ENCODE measurements at places on chromosomes 2 and 18.

DNA sequence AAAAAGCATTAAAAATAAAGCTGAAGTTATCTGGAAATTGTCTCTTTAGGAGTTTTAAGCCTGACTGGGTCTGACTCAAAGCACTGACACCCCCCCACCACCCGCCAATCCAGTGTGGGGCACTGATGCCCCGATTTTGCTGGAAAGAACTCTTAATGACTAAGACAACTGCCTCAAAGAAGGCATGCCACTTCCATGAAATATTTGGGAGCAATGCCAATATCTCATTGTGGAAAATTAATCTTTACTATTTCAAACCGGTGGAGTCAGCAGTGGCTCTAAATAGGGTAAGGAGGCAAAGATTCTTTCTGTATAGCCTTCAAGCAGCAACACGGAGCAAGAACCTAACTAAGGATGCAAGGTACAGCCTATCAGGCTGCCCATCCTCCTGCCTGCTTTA is 4.5 kb downstream of the FKBP7 start:
- no peak for DNase-seq

DNA sequence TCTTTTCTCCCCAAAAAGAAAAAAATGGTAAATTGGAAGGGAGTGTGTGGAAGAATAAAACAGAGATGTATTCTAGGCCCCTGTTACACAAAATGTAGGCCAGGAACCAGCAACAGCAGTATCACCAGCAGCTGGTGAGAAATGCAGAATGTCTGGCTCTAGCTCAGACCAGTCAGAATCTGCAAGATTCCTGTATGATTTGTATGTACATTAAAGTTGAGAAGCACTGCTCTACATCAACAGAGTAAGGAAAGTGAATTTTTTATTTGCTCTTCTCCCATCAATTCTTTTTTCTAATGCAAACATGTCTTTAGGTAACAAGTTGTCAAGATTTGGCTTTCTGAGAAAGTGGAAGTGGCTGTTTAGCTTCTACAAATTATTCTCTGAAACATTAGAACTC is 235.4 kb upstream of the FANCL start:
- no peak for DNase-seq

DNA sequence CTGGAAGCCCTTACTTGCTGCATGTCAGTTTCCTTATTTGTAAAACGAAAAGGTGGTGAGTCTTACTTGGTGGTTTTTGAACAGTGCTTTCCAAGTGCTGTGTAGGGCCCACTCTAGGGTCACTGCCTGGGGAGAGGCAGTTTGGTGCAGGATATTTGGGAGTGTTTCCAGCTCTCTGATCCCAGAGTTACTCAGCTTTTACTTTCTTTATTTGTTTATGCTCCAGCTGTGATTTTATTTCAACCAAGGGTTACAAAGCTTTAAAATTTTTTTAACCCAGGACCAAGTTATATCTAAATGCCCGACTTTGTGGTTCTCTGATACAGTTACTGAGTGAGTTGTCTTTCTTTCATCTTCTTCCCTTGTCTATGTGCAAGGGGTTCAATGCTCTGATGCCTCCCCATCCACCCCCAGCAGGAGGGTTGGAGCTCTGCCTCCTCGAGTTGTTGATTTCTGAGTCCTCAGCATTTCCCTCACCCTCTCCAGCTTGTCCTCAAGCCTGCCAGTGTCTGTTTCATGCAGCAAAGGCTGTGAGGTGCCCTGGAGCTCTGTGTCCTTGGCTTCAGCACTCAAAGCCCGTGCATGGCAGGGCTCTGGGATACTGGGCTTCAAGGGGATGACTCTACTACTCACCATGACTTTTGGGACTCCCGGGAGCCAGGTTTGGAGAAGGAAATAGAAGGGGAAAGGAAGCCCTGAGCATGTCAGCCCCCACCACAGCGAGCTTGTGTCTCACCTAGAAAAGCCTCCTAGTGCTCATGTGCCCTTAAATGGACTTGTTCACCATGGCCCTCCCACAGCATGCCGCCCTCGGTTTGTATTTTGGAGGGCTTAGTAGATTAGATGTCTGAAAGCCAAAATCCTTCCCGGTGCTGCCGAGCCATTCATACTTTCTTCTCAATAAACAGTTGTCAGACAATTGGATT is 236.8 kb downstream of the SETBP1 start:
- DNase-seq = no peak

GRCh38 chr18:11320986-11321385 is 171.6 kb upstream of the PIEZO2 start:
- DNase-seq = no peak

DNA sequence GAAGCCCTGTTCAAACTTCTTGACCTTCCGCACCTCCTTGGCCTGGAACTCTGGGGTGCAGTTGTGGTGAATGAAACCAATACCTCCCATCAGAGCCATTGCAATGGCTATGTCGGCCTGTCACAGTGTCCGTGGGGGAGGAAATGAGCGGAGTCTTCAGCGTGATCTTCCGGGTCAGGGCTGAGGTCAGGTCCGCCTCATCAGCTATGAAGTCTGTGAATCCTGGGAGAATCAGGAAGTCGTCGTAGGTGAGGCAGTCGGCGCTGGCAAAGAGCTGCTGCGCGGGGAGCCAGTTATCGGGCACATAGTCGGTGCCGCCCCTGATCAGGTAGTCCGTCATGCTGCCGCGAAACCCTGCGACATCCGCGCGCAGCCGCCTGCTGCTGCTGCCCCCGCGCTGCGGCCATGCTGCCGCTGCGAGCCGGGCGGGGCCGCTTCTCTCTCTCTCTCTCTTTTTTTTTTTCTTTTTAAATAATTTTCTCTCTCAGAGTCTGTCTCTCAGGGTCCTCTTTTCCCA is 154.1 kb upstream of the ZSWIM2 start:
- DNase-seq = no peak

DNA sequence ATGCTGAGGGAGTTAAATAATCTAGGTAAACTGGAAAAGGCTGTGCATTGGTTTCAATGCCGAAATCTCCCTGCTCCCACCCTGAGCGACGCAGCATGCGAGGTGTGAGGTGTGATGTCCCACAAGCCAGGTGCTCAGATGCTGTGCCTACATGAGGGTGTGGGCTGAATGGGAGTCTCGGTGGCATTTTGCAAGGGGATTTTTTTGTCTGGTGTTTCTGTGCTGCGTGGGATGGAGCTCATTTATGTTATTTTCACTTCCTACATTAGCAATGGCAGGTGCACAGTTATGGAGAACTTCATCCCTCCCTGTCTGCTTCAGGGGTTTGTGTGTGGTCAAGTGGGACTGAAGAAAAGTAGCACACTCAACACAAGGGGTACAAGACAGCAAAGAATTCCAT is 110.2 kb upstream of the CCDC68 start:
- no peak for DNase-seq

- no peak for DNase-seq
Measured at GRCh38 chr2:239365782-239366435, 34.9 kb downstream of the HDAC4 start.

DNA sequence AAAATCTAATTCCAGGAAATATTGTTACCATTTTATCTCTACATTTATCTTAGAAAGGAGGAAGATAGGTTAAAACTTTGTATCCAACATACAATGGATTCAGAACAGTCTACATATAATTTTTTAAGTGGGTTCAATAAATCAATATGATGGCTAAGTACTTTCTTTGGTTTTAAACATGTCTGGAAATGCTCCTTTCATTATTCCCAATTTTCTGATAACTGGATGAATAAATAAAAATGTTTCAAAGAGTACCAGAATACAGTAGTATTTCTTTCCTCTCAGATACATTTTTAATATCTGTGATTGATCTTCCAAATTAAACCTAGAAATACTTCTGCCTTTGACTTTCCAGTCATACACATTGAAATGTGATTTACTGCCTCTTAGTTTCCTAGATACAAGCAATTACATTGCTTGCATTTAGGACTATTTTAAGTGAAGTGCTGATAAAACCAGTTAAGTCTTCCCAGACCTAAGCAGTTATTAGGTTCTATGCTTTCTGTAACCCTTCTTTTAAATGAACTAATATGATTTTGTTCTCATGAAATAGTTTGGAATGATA is 283.5 kb downstream of the CCDC178 start:
- DNase-seq = no peak

GRCh38 chr2:218079943-218080913 is 11.2 kb downstream of the RUFY4 start:
- DNase-seq = no peak

GRCh38 chr18:79185648-79186047 is 116.5 kb downstream of the ATP9B start:
- no peak for DNase-seq

DNA sequence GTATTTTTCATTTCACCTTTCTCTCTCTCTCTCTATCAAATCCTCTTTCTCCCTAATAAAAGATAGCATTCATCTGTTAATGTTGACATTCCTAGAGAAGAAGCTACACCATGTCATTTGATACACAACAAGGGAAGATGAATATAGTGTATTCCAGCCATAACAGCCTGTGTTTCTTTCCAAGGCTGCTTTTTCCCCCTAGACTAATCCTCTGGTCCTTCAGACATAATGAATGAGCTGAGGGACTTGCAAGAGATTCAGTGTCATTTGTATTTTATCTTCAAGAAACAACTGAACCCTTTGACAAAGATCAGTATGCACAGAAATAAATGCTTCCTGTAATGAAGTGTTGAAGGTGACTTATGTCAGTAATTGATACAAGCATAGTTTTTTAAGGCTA is 284.0 kb upstream of the NXPH2 start:
- no peak for DNase-seq

DNA sequence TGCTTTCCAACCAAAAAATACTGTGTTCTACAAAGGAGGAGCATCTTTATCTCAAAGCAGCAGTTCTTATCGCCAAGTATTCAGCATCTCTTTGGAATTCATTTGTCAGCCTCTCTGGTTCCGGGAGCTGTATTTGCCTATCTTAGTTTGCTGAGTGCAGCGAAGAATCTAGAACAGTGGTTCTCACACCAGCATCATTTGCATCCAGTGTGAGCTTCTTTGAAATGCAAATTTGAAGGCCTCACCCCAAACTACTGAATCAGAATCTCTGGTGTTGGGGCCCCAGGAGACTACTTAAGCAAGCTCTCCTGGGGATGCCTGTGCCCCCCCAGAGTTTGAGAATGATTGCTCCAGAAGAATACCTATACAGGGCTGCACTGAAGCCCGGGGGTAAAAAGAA is 1.5 kb upstream of the PTPN2 start:
- DNase-seq = no peak

GRCh38 chr2:108921096-108922030 is 67.7 kb downstream of the EDAR start:
- no peak for DNase-seq

GRCh38 chr2:144462266-144462665 is 57.7 kb downstream of the ZEB2 start:
- DNase-seq = no peak

- DNase-seq = no peak
Measured at GRCh38 chr2:99140860-99141109, 722 bp upstream of the C2orf15 start.

DNA sequence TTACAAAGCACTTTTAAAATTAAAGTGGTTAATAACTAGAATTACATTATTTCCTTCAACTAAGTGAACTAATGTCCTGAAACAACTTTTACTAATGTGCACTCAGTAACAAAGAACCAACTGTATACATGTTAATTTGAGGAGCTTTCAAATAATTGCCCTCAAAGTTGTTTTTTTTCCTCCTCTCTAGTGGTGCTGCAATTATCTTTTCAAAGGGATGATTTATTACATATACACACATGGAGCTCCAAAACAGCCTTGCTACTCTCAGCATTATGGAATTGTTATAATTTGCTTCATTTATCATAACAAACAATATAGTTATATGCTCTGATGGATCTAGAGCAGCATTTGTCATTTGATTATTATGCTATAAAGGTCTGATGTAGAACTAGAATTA is 246.3 kb upstream of the RASGRP3 start:
- DNase-seq = no peak

GRCh38 chr2:159349674-159350299 is 63.3 kb upstream of the WDSUB1 start:
- no peak for DNase-seq

DNA sequence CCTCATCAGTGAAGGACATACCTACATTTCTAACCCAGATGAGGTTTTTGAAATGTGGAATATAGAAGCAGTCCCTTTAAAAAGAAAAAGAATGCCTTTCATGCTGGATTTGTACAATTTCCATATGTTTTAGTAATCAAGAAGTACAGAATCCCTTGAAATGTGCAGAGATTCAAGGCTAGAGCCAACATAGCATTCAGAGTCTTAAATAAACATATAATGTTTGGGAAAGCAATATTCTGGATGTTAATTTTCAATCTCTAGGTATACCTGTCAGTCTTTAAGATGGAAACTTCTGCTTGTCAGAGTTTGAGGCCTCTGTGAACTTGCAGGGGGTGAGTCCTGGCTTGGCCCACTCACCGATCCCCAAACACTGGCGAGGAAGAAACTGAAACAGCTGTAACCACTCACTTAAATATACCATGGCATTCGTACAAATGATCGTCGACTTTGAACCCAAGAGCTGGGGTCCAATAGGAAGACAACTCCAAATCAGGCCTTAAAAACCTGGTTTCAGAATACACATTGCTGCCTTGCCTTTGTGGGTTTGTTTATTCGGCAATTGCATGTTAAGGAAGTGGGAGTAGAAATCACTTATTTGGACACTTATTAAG is 132.8 kb upstream of the NCK2 start:
- DNase-seq = no peak

- no peak for DNase-seq
Measured at GRCh38 chr2:199457147-199458008, at the start of gene SATB2. Gene SATB2, minus strand, starts transcription at chr2:199457939. Its CDS starts 1,902 bp downstream, at chr2:199456037.

GRCh38 chr2:238280083-238280825 is 8.2 kb downstream of the PER2 start:
- no peak for DNase-seq

GRCh38 chr2:105215586-105216192 is 25.9 kb upstream of the GPR45 start:
- DNase-seq = no peak

- DNase-seq = no peak
Measured at GRCh38 chr2:905091-905832, 45.4 kb upstream of the SNTG2 start.

GRCh38 chr18:3692113-3692621 is 242.2 kb downstream of the TGIF1 start:
- no peak for DNase-seq

DNA sequence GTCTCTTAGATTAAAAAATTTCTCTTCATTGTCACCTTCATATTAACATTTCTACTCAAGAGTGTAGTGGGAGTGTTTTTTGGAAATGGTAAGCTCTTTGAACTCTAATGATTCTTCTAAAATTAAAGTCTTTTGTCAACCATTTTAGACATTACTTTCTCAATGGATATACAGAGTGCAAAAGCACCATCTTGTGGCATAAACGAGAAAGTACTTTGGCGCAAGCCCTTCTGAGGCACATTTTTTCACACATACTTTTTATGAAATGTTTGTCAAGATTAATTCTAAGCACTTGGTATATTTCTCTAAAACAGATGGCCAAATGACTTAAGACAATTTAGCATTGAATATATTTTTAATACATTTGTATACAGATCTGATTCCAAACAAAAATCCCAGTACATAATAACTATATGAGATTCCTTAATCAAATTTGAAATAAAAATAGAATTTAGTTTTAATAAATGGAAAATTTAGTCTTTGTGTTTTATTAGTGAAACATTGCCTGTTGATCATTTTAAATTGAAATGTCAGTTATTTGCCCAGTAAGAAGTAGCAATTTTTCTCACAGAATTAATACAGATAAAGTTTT is 63.3 kb upstream of the GALNT5 start:
- no peak for DNase-seq

- no peak for DNase-seq
Measured at GRCh38 chr2:168246072-168246482, 1.3 kb downstream of the STK39 start.

- DNase-seq = no peak
Measured at GRCh38 chr18:62337336-62337735, 12.2 kb downstream of the TNFRSF11A start.

- DNase-seq = no peak
Measured at GRCh38 chr18:35512761-35513160, 15.0 kb upstream of the INO80C start.
